ENCODE measurements at places on chromosomes 12 and 14. TPM values are rescaled to one million over a fixed set of nuclear protein-coding genes. Genes with fewer than 3 reads are reported as not detected.
A peak's percentile ranks its signal among the peaks of the same experiment; 100 is the strongest.

DNA sequence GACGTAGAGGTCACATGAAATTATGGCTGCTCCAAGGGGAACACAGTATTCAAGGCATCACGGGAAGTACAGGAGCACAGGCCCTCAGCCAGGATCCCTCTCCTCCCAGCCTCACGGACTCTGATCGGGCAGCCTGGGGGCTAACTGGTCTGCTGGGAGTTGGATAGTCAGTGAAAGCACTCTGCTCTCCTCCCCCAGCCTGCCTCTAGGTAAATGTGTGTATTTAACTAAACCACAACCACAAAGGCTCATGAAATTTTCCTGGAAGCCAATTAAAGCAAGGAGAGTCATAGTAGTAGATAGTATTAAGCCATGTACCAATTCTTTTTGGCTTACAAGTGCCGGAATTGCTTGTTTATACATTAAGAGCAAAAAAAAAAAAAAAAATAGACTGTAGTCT, 254.3 kb downstream of the MSRB3 start:
- peak overlapping the region; percentile 77 for H3K27ac ChIP-seq
- peaks cover 40% of the 10 kb centered on the region for H3K4me1 ChIP-seq
- no peaks in the 10 kb centered on the region for H3K36me3 ChIP-seq
- H3K27me3 ChIP-seq, result no peaks in the 10 kb centered on the region
- H3K4me3 ChIP-seq, result no peak overlapping the region

GRCh38 chr14:60945984-60946383, 34.9 kb downstream of the TRMT5 start:
- H3K36me3 ChIP-seq, result no peaks in the 10 kb centered on the region
- no peak overlapping the region for H3K4me3 ChIP-seq
- H3K4me1 ChIP-seq, result no peaks in the 10 kb centered on the region
- H3K27me3 ChIP-seq, result no peaks in the 10 kb centered on the region
- H3K27ac ChIP-seq, result no peak overlapping the region

DNA sequence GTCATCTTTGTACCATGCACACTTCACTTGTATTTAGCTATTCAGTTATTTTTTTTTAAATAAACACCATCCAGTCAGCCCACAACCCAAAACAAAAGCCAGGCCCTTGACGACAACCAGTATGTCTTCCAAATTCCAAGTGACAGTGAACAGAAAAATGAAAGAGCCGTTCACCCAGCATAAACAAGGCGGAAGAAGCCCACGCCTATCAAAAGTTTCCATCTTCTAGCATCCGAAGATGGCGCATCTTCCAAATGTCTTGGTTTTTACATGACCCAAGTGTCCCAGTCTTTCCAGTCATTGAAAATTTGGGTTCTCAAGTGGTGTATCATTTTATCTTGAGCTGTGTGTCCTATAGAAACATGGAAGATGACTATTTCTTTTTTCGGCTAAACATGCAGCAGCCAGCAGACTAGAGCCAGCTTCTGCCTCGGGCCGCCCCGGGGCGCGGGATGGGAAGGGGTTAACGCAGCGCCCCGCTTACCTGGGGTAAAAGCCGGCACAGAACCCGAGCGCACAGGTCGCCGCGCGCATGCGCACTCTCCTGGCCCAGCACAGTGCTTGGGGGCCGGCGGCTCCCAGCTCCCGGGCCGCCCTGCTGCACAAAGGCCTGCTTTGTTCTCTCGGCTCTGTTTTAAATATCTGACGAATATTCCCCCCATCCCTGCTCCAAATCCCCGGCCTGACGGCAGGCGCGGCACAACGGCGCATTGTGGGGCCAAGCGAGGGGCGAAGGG, 164.8 kb downstream of the ZFP36L1 start:
- H3K4me3 ChIP-seq, result peak overlapping the region; percentile 49
- no peaks in the 10 kb centered on the region for H3K36me3 ChIP-seq
- H3K27me3 ChIP-seq, result no peaks in the 10 kb centered on the region
- DNase-seq, result peak; percentile 89
- peaks cover 26% of the 10 kb centered on the region for H3K4me1 ChIP-seq

GRCh38 chr12:44876544-44877410, 662 bp upstream of the NELL2 start:
- H3K4me3 ChIP-seq, result peak overlapping the region; percentile 36
- no peaks in the 10 kb centered on the region for H3K36me3 ChIP-seq
- DNase-seq, result peak; percentile 47
- no peaks in the 10 kb centered on the region for H3K4me1 ChIP-seq

- no peaks in the 10 kb centered on the region for H3K4me1 ChIP-seq
- no peak overlapping the region for H3K4me3 ChIP-seq
- no peaks in the 10 kb centered on the region for H3K27me3 ChIP-seq
- no peak for DNase-seq
- H3K27ac ChIP-seq, result no peak overlapping the region
Measured at GRCh38 chr12:87846045-87846444, 183.2 kb downstream of the C12orf50 start.

DNA sequence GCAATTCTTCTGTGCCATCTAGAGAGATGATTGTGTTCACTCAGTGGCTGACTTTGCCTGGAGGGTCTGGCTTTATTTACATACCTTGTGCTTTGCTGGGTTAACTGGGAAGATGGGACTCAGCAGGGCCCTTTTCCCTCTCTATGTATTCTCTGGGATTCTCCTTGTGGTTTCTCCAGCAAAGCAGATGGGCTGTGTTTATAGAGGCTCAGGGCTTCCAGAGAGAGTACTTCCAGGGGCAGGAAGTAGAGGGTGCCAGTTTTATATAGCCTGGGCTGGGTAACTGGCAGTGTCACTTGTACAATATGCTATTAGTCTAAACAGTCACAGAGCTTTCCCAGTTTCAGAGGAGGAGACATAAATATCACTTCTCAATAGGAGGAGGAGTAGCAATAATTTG, 509.9 kb downstream of the DIO2 start:
- no peaks in the 10 kb centered on the region for H3K36me3 ChIP-seq
- H3K27me3 ChIP-seq, result no peaks in the 10 kb centered on the region
- no peak overlapping the region for H3K27ac ChIP-seq
- DNase-seq, result no peak

DNA sequence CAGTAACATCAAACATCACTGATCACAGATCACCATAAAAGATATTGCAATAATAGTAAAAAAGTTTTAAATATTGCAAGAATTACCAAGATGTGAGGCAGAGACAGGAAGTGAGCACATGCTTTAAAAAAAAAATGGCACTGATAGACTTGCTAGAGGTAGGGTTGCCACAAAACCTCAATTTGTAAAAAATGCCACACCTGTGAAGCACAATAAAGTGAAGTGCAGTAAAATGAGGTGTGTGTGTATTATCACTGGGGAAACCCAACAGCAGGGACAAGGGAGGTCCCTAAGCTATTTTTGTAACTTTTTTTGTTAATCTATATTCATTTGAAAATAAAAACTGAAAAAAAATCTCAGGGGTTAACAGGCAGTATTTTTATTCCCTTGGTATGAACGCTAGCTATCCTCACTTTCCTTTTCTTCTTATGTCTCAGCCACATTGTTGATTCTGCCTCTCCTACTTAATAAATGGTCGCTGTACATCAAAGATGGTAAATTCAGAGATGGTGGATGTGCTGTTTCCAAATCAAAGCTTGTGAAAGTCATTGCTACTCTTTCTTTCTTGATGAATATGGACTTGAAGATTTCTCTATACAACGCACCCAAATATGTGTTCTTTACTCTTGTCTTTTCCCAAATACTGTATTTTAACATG, 14.0 kb upstream of the KLRD1 start:
- no peaks in the 10 kb centered on the region for H3K4me1 ChIP-seq
- no peaks in the 10 kb centered on the region for H3K27me3 ChIP-seq
- H3K36me3 ChIP-seq, result no peaks in the 10 kb centered on the region
- H3K4me3 ChIP-seq, result no peak overlapping the region

DNA sequence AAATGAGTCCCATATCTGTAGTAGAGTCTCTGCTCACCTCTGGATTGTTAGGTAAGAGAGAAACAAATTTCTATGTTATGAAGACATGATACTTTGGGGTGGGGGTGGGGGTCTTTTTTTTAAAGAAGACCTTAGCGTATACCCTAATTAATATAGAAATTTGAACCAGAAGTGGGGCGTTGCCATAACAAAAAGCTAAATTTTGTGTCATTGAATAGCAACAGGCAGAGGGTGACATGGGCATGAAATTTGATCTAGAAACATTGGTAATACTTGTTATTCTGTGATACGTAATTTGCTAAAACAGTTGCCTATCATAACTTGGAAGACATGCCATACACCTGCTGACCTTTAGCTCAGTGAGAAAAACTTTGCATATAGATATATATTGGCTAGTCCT, 92.3 kb upstream of the SLC38A2 start:
- no peak overlapping the region for H3K4me3 ChIP-seq
- H3K27me3 ChIP-seq, result no peaks in the 10 kb centered on the region
- H3K27ac ChIP-seq, result no peak overlapping the region
- no peaks in the 10 kb centered on the region for H3K36me3 ChIP-seq
- no peak for DNase-seq
- H3K4me1 ChIP-seq, result peaks cover 9% of the 10 kb centered on the region

DNA sequence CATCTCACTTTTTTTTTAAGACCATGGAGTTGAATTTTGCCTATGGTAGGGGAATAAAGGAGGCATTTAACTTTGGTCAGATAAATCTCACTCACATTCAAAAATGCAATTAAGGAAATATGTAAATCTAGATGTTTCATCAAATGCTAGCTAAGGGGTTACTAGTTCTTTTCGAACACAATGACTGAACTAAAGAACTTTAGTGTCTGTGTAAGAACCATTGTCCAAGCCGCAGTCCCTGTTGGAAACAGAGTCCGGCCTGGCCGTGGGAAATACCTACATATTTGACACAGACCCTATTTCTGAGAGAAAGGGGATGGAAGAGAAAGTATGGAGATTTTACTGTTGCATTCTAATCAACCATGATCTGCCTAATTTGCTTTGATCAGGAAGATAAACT, 17.4 kb downstream of the LGR5 start:
- no peaks in the 10 kb centered on the region for H3K27me3 ChIP-seq
- H3K36me3 ChIP-seq, result no peaks in the 10 kb centered on the region
- peaks cover 23% of the 10 kb centered on the region for H3K4me1 ChIP-seq
- no peak for DNase-seq

DNA sequence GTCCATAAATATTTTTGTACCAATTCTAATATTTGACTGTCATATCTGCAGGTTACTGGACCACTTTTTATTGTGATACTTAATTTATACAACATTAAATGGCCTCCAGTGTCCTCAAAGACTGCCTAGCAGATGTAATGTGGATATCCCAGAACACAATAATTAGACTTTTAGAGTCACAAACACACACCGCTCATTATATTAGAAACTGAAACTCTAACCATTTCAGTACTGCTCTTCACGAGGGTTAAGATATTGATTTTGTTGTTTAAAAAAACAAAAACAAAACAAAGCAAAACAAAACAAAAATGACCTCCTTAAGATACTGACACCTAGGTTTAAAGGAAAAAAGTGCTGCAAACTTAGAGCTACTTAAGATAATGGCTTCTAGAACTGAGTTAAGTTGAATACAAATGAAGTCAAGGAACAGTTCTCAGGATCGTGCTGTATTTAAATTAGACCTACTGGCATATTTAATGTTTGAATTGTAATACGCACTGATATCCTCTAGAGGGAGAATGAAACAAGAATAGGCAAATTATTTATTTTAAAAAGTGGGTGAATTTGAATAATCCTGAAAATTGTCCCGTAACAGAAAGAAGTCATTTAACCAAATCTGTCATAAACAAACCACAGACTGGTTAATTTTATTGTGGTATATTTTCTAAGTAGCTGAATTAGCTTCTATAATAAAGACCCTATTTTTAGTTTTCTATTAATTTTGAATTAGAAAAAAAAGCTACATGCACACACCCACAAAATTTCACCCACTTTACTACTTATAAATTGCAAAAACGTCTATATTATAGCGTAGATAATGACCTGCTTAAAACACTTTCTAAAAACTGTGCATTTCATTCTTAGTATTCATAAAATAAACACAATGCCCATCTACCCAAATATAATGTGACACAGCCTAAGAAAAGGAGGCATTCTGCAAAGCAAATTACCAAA, 395.2 kb upstream of the DCN start:
- H3K4me1 ChIP-seq, result no peaks in the 10 kb centered on the region
- DNase-seq, result no peak
- no peaks in the 10 kb centered on the region for H3K36me3 ChIP-seq
- H3K27me3 ChIP-seq, result no peaks in the 10 kb centered on the region
- H3K4me3 ChIP-seq, result no peak overlapping the region

TMEM233 gene
- not detected for total RNA-seq

GRCh38 chr12:5094551-5094950, 50.9 kb downstream of the KCNA5 start:
- no peak overlapping the region for H3K27ac ChIP-seq
- H3K36me3 ChIP-seq, result no peaks in the 10 kb centered on the region
- no peaks in the 10 kb centered on the region for H3K4me1 ChIP-seq
- H3K4me3 ChIP-seq, result no peak overlapping the region
- no peak for DNase-seq
- peaks cover 2% of the 10 kb centered on the region for H3K27me3 ChIP-seq

ABCC9 gene
- 123 TPM for total RNA-seq

GRCh38 chr12:4584896-4585295, 22.9 kb downstream of the DYRK4 start:
- H3K27me3 ChIP-seq, result no peaks in the 10 kb centered on the region
- H3K4me1 ChIP-seq, result no peaks in the 10 kb centered on the region
- DNase-seq, result no peak
- H3K27ac ChIP-seq, result no peak overlapping the region
- no peak overlapping the region for H3K4me3 ChIP-seq
- no peaks in the 10 kb centered on the region for H3K36me3 ChIP-seq

PPP4R3A gene
- total RNA-seq, result 98.9 TPM

GRCh38 chr12:80234667-80235066, 135.3 kb downstream of the OTOGL start:
- no peaks in the 10 kb centered on the region for H3K4me1 ChIP-seq
- no peaks in the 10 kb centered on the region for H3K27me3 ChIP-seq
- no peak overlapping the region for H3K27ac ChIP-seq
